ENCODE measurements at places on chromosomes 3 and 15. TPM values are rescaled to one million over a fixed set of nuclear protein-coding genes. Genes with fewer than 3 reads are reported as not detected.

The PLAAT1 gene
- 3.3 TPM for total RNA-seq

The RHOV gene
- total RNA-seq = not detected

The NUP210 gene
- 4.2 TPM for total RNA-seq

The ARGFX gene
- total RNA-seq = not detected

The CCDC191 gene
- total RNA-seq = 5.3 TPM

The GPR176 gene
- 3.1 TPM for total RNA-seq

All from sigmoid colon (tissue), 7 donors.